NCI-H1694 (cell line): ENCODE measurements at places on chromosomes 16 and 17.

GRCh38 chr17:9521062-9521461 is 54.6 kb downstream of the STX8 start:
- DNase-seq: no peak

DNA sequence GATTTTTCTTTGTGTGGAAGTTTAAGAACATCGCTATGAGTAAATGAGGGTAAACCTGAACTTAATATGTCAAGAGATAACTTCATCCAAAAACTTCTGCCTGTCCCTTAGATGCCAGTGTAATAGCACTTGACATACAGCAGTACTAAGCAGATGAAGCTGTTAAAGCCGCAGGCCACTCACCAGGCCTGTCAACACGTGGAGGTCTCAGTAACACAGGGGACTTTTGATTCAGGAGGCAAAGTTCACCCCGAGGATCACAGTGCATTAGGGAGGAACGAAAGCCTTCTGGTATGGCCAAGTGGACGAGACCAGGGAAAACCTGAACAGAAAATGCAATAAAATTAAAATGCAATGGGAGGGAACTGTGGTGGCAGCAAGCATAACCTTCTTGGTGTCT is 235.7 kb downstream of the CHD9NB start:
- DNase-seq: no peak

DNA sequence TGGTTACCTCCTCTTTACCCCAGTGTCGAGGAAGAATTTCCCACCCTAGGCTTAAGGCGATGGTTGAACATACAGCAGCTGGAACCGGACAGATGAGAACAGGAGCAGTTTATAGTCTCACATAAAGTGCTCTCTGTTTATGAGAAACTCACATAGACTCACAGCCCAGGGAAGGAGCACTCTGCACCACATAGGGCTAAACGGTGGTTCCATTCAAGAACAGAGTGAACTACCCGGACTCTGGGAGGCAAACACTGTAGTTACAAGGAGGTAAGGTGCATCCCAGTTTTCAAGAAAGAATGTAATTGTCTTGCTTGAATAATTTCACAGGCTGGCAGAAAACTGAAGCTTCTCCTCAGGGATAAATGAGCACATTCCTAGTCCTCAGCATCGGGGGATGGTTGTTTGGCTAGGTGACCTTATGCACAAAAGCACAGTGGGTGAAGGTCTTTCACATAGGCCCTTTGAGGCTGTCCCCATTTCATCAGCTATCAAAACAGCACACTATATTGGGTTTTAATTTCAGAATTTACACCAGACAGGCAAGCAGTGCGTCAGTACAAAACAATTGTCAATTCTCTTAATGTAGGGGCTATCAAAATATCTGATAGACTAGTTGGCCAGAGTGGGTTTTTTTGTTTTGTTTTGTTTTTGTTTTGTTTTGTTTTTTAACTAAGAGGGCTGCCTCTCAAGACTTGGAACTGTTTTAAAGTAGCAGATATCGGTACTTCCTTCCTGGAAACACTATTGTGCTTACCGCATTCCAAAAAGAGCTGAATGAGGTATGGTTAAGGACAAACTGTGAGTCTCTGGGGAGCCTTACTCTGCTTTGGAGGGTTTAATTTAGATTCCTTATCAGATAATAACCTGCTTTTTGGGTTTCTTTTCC is 918.1 kb upstream of the CDH8 start:
- DNase-seq: no peak

- no peak for DNase-seq
Measured at GRCh38 chr17:28956861-28957260, 5.5 kb upstream of the PHF12 start.

DNA sequence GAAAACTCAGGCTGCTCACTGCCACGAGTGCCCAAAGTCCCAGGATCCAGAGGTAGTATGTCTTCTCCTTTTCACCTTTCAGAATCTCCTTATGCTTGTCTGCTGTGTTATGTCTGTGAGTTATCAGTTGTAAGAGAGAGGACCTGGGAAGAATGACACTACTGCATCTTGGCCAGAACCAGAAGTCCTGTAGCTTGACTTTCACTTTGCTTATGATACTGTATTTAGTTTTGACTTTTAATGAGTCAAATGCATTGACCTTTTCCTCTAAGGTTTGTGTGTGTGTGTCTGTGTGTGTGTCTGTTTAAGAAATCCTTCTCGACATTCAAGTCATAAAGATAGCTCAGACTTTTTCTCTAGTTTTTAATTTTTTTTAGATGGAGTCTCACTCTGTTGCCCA is 43.4 kb downstream of the BMERB1 start:
- DNase-seq: no peak

- no peak for DNase-seq
Measured at GRCh38 chr17:57935833-57936807, 19.1 kb downstream of the CUEDC1 start.

GRCh38 chr17:36627101-36627500 is 25.7 kb downstream of the MRM1 start:
- no peak for DNase-seq

DNA sequence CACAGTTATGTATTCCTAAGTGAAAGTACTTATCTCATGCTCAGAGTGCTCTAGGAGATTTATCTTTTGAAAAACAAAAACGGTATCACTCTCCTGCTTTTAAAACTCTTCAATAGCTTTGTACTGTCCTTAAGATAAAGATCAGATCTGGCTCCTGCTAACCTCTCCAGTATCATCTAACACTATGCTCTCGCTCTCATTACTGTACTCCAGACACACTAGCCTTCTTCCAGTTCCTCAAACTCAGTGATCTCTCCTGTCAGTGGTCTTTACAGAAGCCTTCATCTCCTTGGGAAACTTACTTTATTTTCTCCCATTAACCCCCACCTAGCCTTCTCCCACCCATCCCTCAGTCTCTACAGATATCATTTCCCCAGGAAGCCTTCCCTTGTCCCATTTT is 10.1 kb downstream of the ULK2 start:
- no peak for DNase-seq
